SHP77 (cell line): ENCODE measurements at places on chromosomes 7 and 10.

DNA sequence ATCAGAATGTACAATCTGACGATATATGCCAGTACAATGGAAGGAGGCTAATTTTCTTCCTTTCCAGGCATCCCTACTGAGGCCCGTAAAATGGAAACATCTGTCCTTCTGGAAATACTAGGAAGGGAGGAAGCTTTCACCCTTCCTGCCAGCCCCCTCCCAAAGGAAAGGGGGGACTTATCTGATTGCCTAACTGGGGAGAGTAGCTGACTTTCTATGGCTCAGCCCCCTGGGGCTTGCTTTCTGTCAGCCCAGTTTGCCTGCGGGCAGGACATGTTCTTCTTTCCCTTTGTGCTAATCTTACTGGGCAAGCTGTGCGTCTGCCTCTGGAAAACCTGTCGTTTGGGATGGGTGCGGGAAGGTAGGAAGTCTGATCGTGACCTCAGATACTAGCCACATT lies 508.9 kb downstream of the SUGCT start:
- DNase-seq = no peak

DNA sequence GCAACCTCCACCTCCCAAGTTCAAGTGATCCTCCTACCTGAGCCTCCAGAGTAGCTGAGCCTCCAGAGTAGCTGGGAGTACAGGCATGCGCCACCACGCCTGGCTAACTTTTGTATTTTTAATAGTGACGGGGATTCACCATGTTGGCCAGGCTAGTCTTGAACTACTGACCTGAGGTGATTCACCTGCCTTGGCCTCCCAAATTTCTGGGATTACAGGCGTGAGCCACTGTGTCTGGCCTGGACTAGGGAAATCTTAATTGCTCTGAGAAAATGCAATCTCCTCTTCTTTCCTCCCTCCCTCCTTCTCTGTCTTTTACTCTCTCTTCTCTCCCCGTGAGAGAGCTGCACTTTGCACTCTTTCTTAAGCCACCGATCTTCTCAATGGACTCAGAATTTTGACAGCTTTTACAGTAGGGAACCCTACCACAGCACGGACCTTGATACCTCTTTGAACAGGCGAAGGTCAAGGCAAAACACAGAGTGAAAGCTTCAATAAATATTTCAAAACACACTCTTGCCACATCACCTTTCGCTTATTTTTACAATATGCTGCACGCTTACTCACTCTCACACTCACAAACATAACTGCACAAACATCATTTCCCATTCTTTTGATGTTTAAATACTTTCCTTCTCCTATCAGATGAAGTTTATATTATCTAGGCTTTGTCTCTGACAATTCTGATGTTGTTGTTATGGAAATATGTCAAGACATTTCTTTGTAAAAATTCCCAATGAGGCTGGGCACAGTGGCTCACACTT lies 173.4 kb upstream of the NRP1 start:
- DNase-seq = no peak

- DNase-seq = no peak
These were observed 84.6 kb downstream of the PDGFA start for GRCh38 chr7:434891-435629.

- DNase-seq = no peak
These were observed 635 bp downstream of the ZNF32 start for GRCh38 chr10:43648095-43648397.

DNA sequence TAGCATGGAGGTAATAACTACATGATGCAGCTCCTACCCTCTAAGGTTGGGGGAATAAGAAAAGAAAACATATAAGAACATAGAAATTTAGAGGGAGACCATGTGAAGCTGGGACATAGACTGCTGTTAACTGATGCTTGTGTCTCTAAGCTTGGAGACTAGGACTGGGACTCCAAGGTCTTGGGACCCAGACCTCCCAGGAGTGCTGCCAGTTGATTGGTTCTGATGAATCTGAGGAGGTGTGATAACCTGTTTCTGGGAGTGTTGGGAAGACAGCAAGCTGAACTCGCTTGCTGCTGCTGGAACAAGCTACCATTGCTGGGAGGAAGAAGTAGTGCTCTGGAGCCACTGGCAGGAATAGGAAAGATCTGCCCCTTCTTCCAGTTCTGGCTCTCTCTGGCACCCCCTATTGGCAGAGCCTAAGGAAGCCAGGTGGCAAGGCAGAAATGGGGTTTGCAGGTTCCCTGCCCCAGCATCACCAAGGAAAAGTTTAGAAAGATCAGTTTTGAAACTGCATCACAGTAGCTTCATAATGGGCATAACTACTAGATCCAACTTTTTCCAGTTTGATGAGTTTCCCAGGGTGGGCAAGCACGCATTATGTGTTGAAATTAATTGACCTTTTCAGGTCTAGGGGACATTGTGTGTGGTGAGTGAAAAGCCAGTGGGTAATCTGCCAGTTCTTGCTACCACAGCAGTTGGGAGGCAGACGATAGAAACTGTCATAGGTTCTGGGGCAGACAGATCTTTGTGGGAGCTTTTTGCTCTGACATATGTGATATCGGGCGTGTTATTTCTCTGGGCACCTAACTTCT lies 140.7 kb downstream of the SND1 start:
- DNase-seq = no peak

- DNase-seq = no peak
These were observed 94.8 kb downstream of the POLL start for GRCh38 chr10:101493249-101493648.

DNA sequence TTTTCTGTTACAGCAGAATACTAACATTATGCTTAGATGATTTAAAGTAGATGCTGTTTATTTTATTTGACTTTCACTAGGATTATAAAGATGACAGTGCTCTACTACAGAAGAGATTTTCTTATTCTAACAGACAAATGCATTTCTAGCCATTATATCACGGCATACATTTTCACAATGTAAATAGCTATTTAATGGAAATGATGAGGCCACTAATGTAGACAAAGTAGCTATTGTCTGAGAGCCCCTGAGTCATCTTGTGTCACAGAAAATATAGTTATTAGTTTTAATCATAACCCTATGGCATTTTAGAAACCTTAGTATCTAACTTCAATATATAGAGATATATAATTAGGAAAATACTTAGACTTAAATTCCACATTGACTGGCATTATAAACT lies 158.0 kb upstream of the AHR start:
- no peak for DNase-seq

- no peak for DNase-seq
These were observed 64.3 kb upstream of the GPR22 start for GRCh38 chr7:107405559-107405958.

DNA sequence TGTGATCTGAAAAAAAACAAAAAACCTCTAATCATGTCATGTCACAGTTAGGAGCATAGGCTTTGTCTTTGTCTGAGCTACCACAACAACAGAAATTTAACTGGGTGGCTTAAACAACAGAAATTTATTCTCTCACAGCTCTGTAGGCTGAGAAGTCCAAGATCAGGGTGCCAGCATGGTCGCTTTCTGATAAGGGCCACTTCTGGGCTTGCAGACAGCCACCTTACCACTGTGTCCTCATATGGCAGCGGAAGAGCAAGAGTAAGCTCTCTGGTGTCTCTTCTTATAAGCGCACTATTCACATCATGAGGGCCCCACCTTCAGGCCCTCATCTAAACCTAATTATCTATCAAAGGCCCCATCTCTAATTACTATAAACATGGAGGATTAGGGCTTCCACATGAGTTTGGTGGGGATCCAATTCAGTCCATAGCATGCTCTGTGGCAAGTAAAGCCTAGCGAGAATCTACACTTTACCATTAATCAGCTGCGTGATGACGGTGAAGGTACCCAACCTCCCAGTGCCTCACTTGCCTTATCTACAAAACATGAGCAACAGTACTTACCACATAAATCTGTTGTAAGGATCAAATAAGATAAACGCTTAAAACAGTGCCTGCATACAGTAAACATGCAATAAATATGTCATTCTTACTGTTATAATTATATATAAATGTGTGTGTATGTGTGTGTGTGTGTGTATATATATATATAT lies 17.3 kb downstream of the ZNF438 start:
- no peak for DNase-seq

DNA sequence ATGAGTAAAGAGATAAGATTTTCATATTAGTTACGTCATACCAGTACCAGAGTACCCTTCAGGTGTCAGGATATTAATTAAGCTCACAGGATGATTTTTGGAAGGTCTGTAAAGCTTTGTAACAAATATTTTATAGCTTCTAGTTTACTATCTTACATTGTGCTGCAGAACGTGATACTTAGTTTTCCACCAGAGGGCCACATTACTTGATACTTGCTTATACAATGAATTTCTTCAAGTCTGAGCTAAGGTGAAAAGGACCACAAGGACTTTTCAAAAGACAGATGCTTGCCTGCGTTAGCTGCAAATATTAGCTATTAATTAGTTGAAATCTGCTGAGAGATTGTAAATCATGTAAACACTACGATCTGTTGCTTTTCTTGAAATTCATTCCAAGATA lies 12.2 kb downstream of the FOXP2 start:
- DNase-seq = peak; percentile 13
